Tibial nerve (tissue), 4 donors: ENCODE measurements at places on chromosomes 4 and X. TPM values are rescaled to one million over a fixed set of nuclear protein-coding genes. Genes with fewer than 3 reads are reported as not detected.

- H3K27me3 ChIP-seq: no peaks in the 10 kb centered on the region
- DNase-seq: no peak
- H3K36me3 ChIP-seq: no peaks in the 10 kb centered on the region
Observed at GRCh38 chr4:183863155-183863825, 41.8 kb upstream of the STOX2 start.

SULT1B1 gene
- total RNA-seq: 1.3 TPM

DNA sequence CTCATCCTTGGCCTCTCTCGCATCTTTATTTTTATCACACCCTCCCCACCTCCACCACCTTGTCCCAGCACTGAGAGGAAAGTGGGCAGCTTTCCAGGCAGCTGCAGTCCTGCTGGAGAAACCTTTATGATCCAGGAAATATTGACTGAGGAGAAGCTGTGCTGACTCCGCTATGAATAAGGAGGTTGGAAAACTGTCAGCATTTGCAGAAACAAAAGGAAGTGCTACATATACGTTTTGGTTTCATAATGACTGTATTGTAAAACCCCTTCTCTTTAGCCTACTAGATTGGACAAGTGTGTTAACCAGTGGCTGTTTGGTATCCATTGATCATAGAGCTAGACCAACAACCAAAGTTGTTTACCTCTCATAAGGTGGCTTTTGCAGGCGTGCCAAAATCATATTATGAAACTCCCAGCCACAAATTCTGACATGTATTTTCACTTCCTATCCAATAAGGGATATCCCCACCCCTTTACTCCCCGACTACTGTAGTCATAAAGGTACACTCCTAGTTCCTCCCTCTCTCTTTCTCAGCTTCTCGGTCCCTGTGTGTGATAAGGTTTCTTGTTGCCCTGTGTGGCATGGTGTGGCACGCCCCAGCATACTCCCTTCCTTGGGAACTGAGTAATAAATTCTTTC is 88.4 kb downstream of the GPR143 start:
- no peak for DNase-seq
- H3K27me3 ChIP-seq: no peaks in the 10 kb centered on the region
- H3K36me3 ChIP-seq: no peaks in the 10 kb centered on the region

FAM13A gene
- 48.8 TPM for total RNA-seq

DNA sequence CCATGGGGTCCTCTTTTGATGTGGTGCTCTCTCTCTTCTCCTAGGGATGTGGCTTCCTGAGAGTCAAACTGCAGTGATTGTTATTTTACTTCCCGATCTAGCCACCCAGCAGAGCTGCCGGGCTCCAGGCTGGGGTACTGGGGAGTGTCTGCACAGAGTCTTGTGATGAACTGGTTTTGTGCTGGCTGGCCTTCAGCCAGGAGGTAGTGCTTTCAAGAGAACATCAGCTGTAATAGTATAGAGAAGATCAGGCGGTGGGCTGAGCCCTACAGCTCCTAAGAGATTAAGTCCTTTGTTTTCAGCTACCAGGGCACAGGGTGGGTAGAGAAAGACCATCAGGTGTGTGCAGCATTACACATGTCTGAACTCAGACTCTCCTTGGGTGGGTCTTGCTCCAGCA is 59.0 kb upstream of the AGTR2 start:
- no peaks in the 10 kb centered on the region for H3K27me3 ChIP-seq
- no peak overlapping the region for H3K4me3 ChIP-seq
- no peak overlapping the region for H3K27ac ChIP-seq
- no peaks in the 10 kb centered on the region for H3K4me1 ChIP-seq
- no peak for DNase-seq
- no peaks in the 10 kb centered on the region for H3K36me3 ChIP-seq

DNA sequence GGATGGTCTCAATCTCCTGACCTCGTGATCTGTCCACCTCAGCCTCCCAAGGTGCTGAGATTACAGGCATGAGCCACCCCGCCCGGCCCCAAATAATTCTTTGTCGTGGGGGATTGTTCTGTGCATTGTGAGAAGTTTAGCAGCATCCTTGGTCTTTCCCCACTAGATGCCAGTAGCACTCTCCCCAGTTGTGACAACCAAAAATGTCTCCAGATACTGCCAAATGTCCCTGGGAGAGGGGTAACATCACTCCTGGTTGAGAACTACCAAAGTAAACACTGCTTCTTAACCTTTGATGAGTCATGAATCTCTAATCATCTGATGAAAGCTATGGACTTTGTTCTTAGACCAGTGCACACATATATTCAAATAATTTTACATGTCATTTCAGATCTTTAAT is 90.7 kb upstream of the BRS3 start:
- H3K27ac ChIP-seq: no peak overlapping the region
- peaks cover 4% of the 10 kb centered on the region for H3K27me3 ChIP-seq
- H3K4me3 ChIP-seq: no peak overlapping the region
- no peak for DNase-seq

DNA sequence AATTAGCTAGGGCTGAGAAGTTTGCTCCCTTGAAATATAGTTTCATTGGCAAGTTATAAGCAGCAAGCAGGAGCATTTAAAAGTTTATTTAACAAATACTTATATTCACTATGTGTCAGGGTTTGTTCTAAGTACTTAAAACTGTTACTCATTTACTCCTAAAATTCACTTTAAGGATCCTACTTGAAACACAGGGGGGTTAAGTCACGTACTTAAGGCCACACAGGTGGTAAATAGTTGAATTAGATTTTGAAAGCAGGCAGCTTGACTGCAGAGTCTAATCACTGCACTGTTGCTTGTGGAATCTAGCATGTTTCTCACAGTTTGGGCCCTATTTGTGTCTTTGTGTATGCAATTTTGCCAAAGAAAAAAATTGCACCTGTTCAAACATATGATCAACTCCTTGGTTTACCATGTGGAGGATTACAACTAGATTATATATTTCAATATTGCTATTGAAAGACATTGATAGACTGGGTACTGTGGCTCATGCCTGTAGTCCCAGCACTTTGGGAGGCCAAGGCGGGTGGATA is 7.6 kb downstream of the SGMS2 start:
- H3K4me1 ChIP-seq: peaks cover under 1% of the 10 kb centered on the region
- no peaks in the 10 kb centered on the region for H3K27me3 ChIP-seq
- H3K4me3 ChIP-seq: no peak overlapping the region
- no peaks in the 10 kb centered on the region for H3K36me3 ChIP-seq
- no peak overlapping the region for H3K27ac ChIP-seq

- H3K4me1 ChIP-seq: no peaks in the 10 kb centered on the region
- no peak overlapping the region for H3K4me3 ChIP-seq
- no peak overlapping the region for H3K27ac ChIP-seq
- H3K27me3 ChIP-seq: no peaks in the 10 kb centered on the region
- DNase-seq: no peak
- H3K36me3 ChIP-seq: no peaks in the 10 kb centered on the region
Observed at GRCh38 chr4:124304941-124305340, 407.6 kb downstream of the ANKRD50 start.

- peaks cover 44% of the 10 kb centered on the region for H3K4me1 ChIP-seq
- no peaks in the 10 kb centered on the region for H3K36me3 ChIP-seq
- DNase-seq: no peak
- no peaks in the 10 kb centered on the region for H3K27me3 ChIP-seq
Observed at GRCh38 chr4:38086151-38086848, 126.1 kb downstream of the PTTG2 start.

GRCh38 chr4:104752337-104752736 is 257.6 kb upstream of the CXXC4 start:
- H3K4me3 ChIP-seq: no peak overlapping the region
- H3K27ac ChIP-seq: no peak overlapping the region
- no peaks in the 10 kb centered on the region for H3K36me3 ChIP-seq

- no peaks in the 10 kb centered on the region for H3K4me1 ChIP-seq
- H3K4me3 ChIP-seq: no peak overlapping the region
- DNase-seq: no peak
Observed at GRCh38 chrX:124530803-124531202, 184.4 kb downstream of the SH2D1A start.

POU4F2 gene
- total RNA-seq: not detected

DNA sequence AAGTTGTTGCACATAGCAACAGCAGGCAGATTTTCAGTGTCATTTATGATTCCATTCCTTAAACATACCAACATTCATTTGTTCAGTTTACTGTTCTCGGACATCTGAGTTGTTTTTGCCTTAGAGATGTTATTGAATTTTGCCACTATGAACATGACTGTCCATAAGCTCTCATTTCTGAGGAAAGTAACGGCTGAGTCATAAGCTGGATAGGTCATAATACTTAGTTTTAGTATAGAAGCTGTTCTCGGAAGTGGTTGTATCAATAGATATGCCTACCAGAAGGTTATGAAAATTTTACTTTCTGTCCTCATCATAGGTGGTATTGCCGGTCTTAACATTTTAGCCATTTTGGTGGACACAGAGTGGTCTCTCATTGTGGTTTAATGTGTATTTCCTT is 157.1 kb upstream of the CLNK start:
- DNase-seq: no peak
- H3K27me3 ChIP-seq: no peaks in the 10 kb centered on the region
- no peak overlapping the region for H3K4me3 ChIP-seq
- H3K27ac ChIP-seq: no peak overlapping the region

DNA sequence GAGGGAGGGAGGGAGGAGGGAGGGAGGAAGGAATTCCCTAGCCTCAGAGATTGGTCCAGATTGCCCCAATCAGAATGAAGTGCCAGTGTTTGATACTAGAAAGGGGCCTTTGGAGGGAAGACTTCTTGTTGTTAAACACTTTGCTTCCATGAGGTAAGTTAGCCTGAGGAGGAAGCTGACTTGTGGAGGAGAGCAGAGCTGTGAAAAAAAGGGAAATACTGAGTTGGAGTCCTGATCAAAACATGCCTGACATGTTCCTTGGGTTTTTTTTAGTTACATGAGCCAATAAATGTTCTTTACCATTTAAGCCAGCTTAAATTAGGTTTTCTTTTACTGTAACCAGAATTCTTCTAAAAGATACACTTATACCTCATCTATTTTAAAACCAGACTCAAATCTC is 57.6 kb downstream of the GSX2 start:
- H3K36me3 ChIP-seq: no peaks in the 10 kb centered on the region
- DNase-seq: no peak
- no peak overlapping the region for H3K27ac ChIP-seq
- H3K27me3 ChIP-seq: no peaks in the 10 kb centered on the region
- no peak overlapping the region for H3K4me3 ChIP-seq

DNA sequence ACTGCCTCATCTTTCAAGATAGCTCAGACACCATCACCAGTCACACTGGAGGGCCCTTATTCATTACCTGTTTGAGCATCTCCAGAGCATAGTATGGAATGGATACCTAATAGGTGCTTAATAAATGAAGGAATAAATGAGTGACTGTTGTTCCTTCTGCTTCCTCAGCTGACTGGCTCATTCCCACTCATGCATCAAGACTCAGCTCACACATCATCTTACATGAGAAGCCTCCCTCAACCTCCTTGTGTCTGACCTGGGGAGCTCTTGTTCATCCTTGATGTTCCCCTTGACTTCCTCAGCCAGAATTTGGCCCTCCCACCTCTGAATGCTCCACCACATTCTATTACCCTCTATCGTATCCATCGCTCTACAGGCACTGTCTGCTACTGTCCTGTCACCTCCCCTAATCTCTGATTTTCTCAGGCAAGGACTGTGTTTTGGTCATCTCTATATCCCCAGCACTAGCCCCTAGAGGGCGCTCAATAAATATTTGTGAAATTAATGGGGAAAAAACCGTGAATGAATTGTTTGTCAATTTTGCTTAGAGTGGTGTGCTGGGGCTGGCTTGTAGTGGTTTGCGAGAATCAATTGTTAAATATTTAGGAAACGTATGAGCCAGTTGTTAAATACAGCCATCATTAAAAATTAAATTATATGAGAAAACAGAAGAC is 88.3 kb downstream of the NHSL2 start:
- no peaks in the 10 kb centered on the region for H3K27me3 ChIP-seq
- peaks cover 20% of the 10 kb centered on the region for H3K4me1 ChIP-seq
- H3K27ac ChIP-seq: no peak overlapping the region
- DNase-seq: peak; percentile 70

DNA sequence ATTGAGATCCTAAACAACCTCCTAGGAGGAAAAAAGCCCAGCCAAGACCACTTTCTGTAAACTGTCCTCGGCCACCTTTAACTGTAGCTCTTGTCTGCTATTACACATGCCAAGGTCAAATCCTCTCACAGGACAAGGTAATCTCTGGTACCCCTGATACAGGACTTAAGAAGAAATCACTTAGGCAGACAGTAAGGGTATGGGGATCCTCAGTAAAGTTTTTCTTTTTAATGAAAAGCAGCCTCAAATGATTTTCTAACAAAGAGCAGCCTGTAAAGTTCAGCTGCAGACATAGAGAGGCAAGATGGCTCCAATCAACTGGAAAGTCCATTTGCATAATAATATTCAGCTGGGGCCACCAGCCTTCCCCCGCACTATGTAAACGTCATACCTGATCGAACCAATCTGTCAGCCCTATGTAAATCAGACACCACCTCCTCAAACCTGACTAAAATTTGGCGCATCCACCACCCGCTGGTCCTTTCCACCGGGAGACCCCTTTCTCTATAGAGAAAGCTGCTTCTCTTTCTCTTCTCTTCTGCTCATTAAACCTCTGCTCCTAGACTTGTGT is 14.6 kb upstream of the MPP1 start:
- H3K27ac ChIP-seq: no peak overlapping the region
- H3K27me3 ChIP-seq: no peaks in the 10 kb centered on the region
- H3K36me3 ChIP-seq: no peaks in the 10 kb centered on the region
- H3K4me3 ChIP-seq: no peak overlapping the region

DNA sequence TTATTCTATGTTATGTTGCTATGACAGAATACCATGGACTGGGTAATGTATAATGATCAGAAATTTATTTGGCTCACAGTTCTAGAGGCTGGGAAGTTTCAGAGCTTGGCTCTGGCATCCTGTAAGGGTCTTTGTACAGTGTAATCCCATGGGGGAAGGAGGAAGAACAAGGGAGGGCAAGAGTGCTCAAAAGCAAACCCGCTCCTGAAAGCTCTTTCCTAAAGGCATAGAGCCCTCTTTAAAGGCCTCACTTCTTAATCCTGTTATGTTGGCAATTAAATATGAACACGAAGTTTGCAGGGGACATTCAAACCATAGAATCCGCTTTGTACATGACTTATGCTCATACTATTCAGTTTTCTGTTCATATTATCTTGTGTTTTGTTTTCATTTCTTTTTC is 191.3 kb upstream of the CTSO start:
- H3K36me3 ChIP-seq: no peaks in the 10 kb centered on the region
- no peak overlapping the region for H3K27ac ChIP-seq
- no peaks in the 10 kb centered on the region for H3K4me1 ChIP-seq

DNA sequence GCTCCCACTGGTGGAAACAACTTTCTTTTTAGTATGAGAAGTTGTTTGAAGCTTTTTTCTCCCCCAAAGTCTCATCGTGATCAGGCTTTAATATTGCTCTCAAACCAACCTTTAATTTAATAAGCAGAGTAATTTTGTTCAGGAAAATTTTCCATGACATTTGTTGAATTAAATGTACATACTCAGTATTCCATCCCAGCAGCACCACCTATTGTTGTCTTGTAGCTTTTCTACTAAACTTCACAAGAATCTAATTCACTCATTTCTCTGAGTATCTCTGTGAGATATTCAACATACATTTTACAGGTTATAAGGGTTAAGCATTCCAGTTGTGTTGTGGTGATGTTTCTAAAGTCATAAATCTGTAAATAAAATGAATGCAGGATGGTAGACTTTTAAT is 218.3 kb upstream of the HAND2 start:
- no peaks in the 10 kb centered on the region for H3K4me1 ChIP-seq
- no peaks in the 10 kb centered on the region for H3K27me3 ChIP-seq
- H3K36me3 ChIP-seq: no peaks in the 10 kb centered on the region
